ENCODE measurements at places on chromosomes 5 and 9.

GRCh38 chr9:129285382-129285781, 107.3 kb upstream of the IER5L start:
- no peak overlapping the region for H3K4me3 ChIP-seq
- no peak for DNase-seq
- H3K36me3 ChIP-seq: peaks cover 8% of the 10 kb centered on the region
- H3K27me3 ChIP-seq: no peaks in the 10 kb centered on the region
- peaks cover 25% of the 10 kb centered on the region for H3K4me1 ChIP-seq

- H3K27ac ChIP-seq: no peak overlapping the region
- peaks cover 10% of the 10 kb centered on the region for H3K4me1 ChIP-seq
- peak; percentile 89 for DNase-seq
- H3K27me3 ChIP-seq: no peaks in the 10 kb centered on the region
- no peaks in the 10 kb centered on the region for H3K36me3 ChIP-seq
These were observed 112.2 kb downstream of the RPS23 start for GRCh38 chr5:82165740-82166530.

- no peak overlapping the region for H3K27ac ChIP-seq
- no peaks in the 10 kb centered on the region for H3K27me3 ChIP-seq
- H3K4me1 ChIP-seq: no peaks in the 10 kb centered on the region
- no peaks in the 10 kb centered on the region for H3K36me3 ChIP-seq
- DNase-seq: no peak
- no peak overlapping the region for H3K4me3 ChIP-seq
These were observed 126.5 kb upstream of the GDNF start for GRCh38 chr5:37966291-37966690.

- H3K27ac ChIP-seq: no peak overlapping the region
- H3K4me3 ChIP-seq: no peak overlapping the region
- no peaks in the 10 kb centered on the region for H3K27me3 ChIP-seq
These were observed 5.8 kb upstream of the IFNA1 start for GRCh38 chr9:21434202-21435014.

DNA sequence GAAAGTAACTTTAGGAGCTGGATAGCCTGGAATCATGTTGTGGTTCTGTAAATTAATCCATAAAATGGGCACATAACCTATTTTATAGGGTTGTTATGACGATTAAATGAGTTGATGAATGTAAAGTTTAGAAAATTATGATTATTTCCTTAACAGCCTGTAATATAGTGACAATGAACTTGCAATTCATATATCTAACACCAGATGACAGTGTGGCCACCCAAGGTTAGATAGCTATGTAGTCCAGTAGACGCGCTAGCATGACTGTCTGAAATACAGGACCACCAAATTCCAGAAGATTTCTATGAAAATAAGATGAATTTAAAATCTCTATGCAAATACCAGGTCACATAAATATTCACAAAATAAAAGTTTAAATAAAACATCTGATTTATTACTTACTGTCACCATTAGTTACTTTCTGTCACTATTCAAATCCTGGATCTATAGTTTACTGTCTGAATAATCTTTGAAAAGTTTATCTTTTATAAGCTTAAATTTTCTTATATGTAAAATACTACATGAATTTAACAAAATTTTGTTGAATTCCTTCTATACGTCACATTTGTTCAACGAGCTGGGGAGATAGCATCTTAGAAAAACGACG, 26.1 kb upstream of the MACIR start:
- H3K27ac ChIP-seq: no peak overlapping the region
- no peak overlapping the region for H3K4me3 ChIP-seq
- H3K4me1 ChIP-seq: no peaks in the 10 kb centered on the region
- DNase-seq: peak; percentile 54
- no peaks in the 10 kb centered on the region for H3K27me3 ChIP-seq

DNA sequence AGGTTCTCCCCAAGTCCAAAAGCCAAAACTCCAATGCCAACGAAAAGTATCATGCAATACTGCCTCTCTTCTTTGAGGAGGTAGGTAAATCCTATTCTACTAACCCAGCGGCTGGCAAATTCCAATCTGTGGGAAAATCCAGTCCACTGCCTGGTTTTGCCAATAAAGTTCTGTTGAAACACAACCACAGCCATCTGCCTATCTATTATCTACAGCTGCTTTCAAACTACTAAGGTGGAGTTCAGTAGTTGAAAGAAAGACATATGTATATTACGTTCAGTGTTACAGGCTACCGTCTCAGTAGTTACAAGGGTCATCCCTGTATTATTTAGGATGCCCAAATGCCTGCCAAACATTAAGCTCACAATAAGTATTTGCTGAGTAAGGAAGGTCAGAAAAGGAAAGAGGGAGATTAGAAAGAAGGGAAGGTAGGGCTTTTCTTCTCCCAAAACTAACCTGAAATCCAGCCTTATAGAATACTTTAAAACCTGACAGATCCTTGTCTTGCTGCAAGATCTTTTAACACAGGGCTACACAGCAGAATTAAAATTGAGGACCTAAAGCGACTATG, 16.2 kb downstream of the ARL15 start:
- H3K27me3 ChIP-seq: no peaks in the 10 kb centered on the region
- no peak for DNase-seq
- H3K4me1 ChIP-seq: peaks cover 17% of the 10 kb centered on the region
- H3K27ac ChIP-seq: no peak overlapping the region
- no peaks in the 10 kb centered on the region for H3K36me3 ChIP-seq
- no peak overlapping the region for H3K4me3 ChIP-seq

- no peaks in the 10 kb centered on the region for H3K4me1 ChIP-seq
- H3K27me3 ChIP-seq: no peaks in the 10 kb centered on the region
- no peak for DNase-seq
- no peak overlapping the region for H3K27ac ChIP-seq
These were observed 7.4 kb downstream of the COX7C start for GRCh38 chr5:86625148-86625547.

GRCh38 chr5:169997798-169998197, 17.5 kb upstream of the INSYN2B start:
- no peaks in the 10 kb centered on the region for H3K27me3 ChIP-seq
- DNase-seq: no peak
- H3K36me3 ChIP-seq: peaks cover 35% of the 10 kb centered on the region
- no peak overlapping the region for H3K4me3 ChIP-seq
- H3K27ac ChIP-seq: no peak overlapping the region
- no peaks in the 10 kb centered on the region for H3K4me1 ChIP-seq

- no peak for DNase-seq
- H3K27me3 ChIP-seq: no peaks in the 10 kb centered on the region
- no peaks in the 10 kb centered on the region for H3K36me3 ChIP-seq
- no peak overlapping the region for H3K27ac ChIP-seq
- no peaks in the 10 kb centered on the region for H3K4me1 ChIP-seq
These were observed 19.6 kb downstream of the ZNF608 start for GRCh38 chr5:124726631-124727362.

- peaks cover 35% of the 10 kb centered on the region for H3K4me1 ChIP-seq
- H3K36me3 ChIP-seq: no peaks in the 10 kb centered on the region
- DNase-seq: no peak
- H3K27ac ChIP-seq: peak overlapping the region; percentile 88
These were observed 707.1 kb downstream of the PTPRD start for GRCh38 chr9:9905736-9906135.

- no peak for DNase-seq
- no peaks in the 10 kb centered on the region for H3K27me3 ChIP-seq
- H3K36me3 ChIP-seq: no peaks in the 10 kb centered on the region
- no peak overlapping the region for H3K4me3 ChIP-seq
These were observed 73.0 kb upstream of the GPR151 start for GRCh38 chr5:146589028-146589345.

DNA sequence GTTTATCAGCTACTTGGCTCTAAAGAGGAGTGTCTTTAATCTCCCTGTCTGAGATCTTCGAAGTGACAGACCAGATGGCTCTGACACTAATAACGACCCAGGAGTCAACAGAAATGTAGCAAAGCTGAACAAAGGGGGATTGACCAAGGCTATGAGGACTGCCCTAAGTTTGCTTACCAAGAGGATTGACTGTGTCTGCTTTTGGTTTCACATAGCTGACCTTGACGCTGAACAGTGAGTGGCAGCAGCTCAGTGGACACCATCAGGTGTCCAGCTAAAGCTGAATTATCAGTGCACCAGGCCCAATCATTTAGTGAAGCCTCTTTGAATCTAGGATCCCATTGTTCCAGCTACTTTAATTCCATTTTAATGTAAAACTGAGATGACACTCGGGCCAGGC, 262.6 kb downstream of the COX7C start:
- peaks cover 3% of the 10 kb centered on the region for H3K27me3 ChIP-seq
- H3K4me3 ChIP-seq: no peak overlapping the region
- H3K4me1 ChIP-seq: no peaks in the 10 kb centered on the region
- no peak overlapping the region for H3K27ac ChIP-seq
- H3K36me3 ChIP-seq: no peaks in the 10 kb centered on the region

DNA sequence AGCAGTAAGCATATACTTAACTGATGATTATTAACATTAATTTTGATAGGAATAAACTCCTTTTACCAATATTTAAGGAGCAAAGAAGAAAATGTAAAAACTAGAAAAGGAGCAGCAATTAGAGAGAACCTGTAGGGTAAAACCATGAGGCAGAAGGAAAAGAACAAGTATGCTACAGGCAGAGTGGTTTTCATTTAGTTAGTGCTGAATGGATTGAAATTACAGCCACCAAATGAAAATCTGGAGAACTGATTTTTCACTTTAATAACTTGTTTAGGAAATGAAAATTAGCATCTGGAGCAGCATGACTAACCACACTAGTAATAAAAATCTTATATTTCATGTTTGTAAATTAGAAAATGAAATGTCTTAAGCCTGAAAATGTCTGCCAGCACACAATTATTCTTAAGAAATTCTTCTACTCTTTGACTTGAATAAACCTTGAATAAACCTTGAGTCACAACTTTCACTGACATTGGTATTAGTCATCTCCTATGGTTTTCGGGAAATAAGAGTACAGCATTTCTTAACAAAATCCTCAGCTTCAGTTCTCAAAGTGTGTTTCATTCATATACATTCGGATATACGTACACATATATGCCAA, 1504.9 kb upstream of the C9orf72 start:
- no peak overlapping the region for H3K4me3 ChIP-seq
- H3K36me3 ChIP-seq: no peaks in the 10 kb centered on the region
- DNase-seq: no peak
- no peaks in the 10 kb centered on the region for H3K27me3 ChIP-seq
- no peak overlapping the region for H3K27ac ChIP-seq
- H3K4me1 ChIP-seq: no peaks in the 10 kb centered on the region

DNA sequence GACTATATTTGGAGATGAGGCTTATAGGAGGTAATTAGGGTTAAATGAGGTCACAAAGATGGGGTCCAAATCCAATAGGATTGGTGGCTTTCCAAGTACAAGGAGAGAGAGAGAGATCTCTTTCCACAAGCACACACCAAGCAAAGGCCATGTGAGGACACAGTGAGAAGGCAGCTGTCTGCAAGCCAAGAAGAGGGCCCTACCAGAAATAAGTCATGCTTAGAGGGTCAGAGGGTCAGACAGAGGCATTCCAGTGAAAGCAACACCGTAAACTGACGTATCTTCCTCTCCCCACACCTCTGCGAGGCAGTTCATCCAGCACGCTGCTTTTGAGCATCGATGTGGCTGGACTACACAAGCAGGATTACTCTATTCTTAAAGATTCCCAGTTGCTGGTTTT, 87.9 kb downstream of the SLC1A3 start:
- no peak for DNase-seq
- no peaks in the 10 kb centered on the region for H3K36me3 ChIP-seq
- no peak overlapping the region for H3K4me3 ChIP-seq
- H3K4me1 ChIP-seq: peaks cover 25% of the 10 kb centered on the region
- no peaks in the 10 kb centered on the region for H3K27me3 ChIP-seq

- H3K4me3 ChIP-seq: no peak overlapping the region
- no peaks in the 10 kb centered on the region for H3K4me1 ChIP-seq
- no peaks in the 10 kb centered on the region for H3K36me3 ChIP-seq
- DNase-seq: no peak
These were observed 167.4 kb downstream of the ICE1 start for GRCh38 chr5:5589857-5590256.

DNA sequence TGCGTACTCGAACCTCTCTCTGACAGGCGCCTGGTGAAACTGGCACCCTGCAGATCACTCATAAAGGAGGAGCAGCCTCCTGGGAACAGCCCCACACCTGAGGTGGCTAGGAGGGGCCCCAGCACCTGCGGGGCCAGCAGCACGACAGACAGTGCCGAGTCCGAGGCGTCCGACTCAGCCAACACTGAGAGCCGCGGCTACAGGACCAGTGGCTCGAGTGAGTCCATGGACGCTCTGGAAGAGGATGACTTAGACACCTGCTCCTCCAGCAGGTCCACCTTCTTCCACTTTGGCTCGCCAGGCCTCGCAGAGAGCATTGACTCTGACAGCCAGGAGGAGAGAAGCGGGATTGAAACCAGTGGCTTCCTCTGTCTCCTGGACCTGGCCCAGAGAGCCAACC, 13.5 kb upstream of the TRMT10B start:
- no peak overlapping the region for H3K4me3 ChIP-seq
- H3K27me3 ChIP-seq: no peaks in the 10 kb centered on the region
- H3K36me3 ChIP-seq: no peaks in the 10 kb centered on the region
- no peaks in the 10 kb centered on the region for H3K4me1 ChIP-seq

DNA sequence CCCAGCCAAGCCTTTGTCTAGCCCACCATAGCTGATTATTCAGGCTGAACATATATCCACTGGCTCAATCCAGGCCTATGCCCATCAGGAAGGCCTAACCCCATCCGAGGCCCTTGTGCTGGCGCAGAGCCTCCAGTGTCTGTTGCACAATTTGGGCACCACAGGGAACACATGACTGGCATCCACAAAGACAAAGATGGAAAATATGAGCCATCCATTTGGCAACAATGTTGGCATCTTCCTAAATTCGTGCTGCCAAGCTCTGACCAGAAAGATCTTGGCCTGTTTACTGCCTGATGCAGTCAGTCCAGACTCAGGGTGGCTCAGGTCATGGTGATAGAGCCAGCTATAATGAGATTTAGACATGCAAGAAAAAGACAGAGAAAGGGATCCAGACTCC, 233.8 kb downstream of the PIK3R1 start:
- H3K4me3 ChIP-seq: no peak overlapping the region
- H3K36me3 ChIP-seq: no peaks in the 10 kb centered on the region
- no peak for DNase-seq
- H3K27ac ChIP-seq: no peak overlapping the region

- no peak overlapping the region for H3K27ac ChIP-seq
- peak; percentile 73 for DNase-seq
- no peaks in the 10 kb centered on the region for H3K36me3 ChIP-seq
- H3K27me3 ChIP-seq: no peaks in the 10 kb centered on the region
- H3K4me1 ChIP-seq: peaks cover 8% of the 10 kb centered on the region
These were observed 93.7 kb downstream of the RASEF start for GRCh38 chr9:82969291-82969690.

GRCh38 chr9:91567642-91568274, 144.1 kb upstream of the NFIL3 start:
- H3K36me3 ChIP-seq: no peaks in the 10 kb centered on the region
- no peak for DNase-seq
- H3K4me1 ChIP-seq: no peaks in the 10 kb centered on the region
- no peak overlapping the region for H3K4me3 ChIP-seq
- H3K27me3 ChIP-seq: peaks cover 2% of the 10 kb centered on the region
